Activated CD4-positive, alpha-beta T cell treated with anti-CD3 and anti-CD28 coated beads, Interleukin-2, Interleukin-4, amounts not matched to agents 100 ng/mL and 50 ng/mL, durations not matched to agents 16 hours and 8 hours (primary cell): ENCODE measurements at places on chromosomes 6 and 20.

GRCh38 chr6:5942591-5942990 is 64.1 kb downstream of the NRN1 start:
- DNase-seq, result no peak

GRCh38 chr6:120805276-120805675 is 529.0 kb downstream of the TBC1D32 start:
- no peak for DNase-seq

- DNase-seq, result no peak
These were observed 204.7 kb upstream of the SULF2 start for GRCh38 chr20:47989957-47990356.

- no peak for DNase-seq
These were observed 39.7 kb upstream of the ASIP start for GRCh38 chr20:34201531-34201930.

DNA sequence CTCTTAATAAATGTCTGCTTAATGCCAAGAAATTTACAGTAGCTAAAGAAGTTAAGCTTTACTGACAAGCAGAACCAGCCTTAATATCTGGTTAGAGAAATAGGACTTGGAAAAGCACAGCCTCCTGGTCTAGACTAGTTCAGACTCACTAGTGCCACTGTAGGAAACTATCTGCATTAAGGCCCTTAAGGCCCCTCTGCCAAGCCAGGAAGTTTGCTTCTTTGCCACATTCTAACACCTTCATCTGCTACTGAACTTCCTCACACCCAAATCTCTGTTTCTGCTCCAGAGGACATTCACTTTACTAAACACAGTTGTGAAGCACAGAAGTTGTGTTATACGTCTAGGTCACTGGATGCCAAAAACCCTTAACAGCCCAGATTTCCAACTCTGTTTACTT is 302.8 kb downstream of the BTBD9 start:
- DNase-seq, result no peak

DNA sequence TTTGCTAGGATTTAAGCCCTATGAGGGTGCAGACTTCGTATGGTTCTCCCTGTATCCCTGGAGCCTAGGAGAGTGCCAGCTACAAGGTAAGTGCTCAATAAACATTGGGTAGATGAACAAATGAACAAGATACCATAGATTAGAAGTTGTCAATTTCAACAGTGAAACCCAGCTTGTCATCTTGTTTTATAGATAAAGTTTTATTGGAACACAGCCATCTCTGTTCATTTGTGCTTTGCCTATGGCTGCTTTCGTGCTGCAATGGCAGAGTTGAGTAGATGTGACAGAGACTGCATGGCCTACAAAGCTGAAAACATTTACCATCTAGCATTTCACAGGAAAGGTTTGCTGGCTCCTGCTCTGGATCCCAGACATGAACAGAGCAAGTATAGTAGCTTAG is 5.6 kb downstream of the DAAM2 start:
- DNase-seq, result no peak

DNA sequence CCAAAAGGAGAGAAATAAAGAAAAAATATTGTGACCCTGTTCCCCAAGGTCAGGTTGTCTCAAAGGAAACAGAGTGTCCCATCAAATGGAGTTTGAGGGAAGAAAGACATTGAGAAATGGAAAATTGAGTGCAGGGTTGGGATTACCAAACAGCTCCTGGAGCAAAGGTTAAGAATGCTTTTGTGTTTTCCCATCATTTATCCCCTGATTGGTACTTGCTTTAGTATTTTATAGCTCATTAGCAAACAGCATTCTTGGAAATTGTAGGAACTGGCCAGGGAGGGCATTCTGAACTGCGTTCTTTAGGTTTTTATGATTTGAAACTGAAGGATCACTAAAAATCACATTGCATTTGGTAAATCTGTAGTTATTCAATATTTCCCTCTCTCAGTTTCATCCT is 59.0 kb upstream of the NELFCD start:
- no peak for DNase-seq

- DNase-seq, result no peak
These were observed 3.7 kb upstream of the PRND start for GRCh38 chr20:4717816-4718570.

GRCh38 chr6:32436995-32437836 is 2.5 kb upstream of the HLA-DRA start:
- peak; percentile 63 for DNase-seq

DNA sequence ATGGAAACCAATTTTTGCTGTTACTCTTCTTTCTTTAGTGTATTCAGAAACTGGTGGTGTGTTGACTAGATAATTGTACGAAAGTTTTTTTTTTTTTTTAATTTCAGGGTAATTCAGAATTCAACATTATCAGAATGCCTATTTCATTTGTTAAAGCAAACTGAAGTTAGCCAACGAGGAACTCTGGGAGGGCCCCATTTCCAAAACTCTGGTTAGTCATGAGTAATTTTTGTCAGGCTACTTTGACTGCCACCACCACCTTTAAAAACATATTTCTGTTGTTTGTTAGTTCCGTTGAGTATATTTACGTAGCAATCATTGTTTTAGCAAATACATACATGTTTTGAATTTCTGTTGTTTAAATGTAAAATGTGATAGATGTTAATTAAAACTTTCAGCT is 763 bp downstream of the ZKSCAN8 start:
- no peak for DNase-seq

DNA sequence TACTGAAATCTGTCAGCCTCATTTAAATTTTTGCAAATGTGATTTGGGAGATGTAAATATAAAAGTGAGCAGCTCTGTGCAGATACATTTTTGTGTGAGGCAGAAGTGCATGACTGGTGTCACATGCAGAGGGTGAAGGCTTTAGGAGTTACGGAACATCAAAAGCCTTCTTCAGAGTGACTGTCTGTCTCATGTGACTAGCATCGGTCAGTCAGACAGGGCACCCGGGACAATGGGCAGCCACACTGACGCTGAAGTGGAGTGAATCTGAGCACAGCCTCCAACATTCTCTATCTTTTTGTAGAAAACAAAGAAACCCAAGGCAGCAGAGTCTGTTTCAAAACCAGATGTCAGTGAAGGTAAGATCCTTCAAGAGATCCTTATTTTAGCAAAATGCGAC is 7.9 kb upstream of the FAM209A start:
- no peak for DNase-seq

DNA sequence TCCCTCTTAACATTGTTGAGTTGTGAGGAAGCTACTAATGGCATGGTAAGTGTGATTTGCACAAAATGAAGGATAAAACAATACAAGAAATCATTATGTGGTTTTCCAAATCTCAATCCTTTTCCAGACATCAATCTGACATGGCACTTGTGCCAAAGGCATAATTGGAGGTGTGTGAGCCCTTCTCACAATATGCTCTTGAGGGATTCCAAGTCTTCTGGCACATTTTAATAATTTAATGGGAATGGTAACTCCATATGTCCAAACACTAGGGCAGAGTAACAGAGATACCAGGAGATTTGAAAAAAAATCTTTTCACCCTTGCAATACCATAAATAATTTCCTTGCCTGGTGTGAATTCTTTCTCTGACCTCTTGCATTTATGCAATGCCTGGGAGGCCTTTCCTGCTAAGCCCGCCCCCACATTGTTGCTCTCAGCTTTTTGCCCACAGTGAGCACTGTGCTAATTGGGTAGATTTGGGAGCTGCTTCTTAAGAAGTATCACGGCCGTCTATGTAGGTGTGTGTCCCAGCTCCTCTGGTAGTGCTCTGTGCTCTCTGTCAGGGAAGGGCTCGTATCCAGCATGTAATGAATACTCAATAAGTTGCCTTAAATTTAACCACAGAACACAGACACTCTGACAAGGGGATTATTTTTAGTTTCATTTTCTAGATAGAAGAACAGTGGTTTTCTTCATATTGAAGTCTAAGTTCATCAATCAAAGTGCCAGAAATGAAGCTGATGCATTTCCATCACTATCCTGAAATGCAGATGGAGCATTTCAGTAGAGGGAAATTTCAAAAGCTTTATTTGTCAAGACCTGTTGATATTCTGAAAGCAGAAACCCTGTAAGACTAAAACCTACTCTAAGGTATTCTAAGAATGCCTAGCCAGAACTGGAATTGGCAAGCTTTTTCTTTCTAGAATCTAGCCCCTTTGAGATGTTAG is 54.4 kb upstream of the CEP85L start:
- DNase-seq, result peak; percentile 39
